Endothelial cell of coronary artery (primary cell): ENCODE measurements at places on chromosomes 3 and 15. TPM values are rescaled to one million over a fixed set of nuclear protein-coding genes. Genes with fewer than 3 reads are reported as not detected.

The DNAH12 gene
- under 0.01 and 0.09 TPM in 2 replicates for total RNA-seq

The CLDN11 gene
- 1.3 and 277 TPM in 2 replicates for total RNA-seq

The SLC9C1 gene
- 0.09 and 0.19 TPM in 2 replicates for total RNA-seq

The EXOG gene
- 12.3 and 12.9 TPM in 2 replicates for total RNA-seq

The CD96 gene
- total RNA-seq, result not detected in 2 replicates

The GABRA5 gene
- total RNA-seq, result not detected in 2 replicates

The GNAT1 gene
- total RNA-seq, result 0.54 TPM in 1 of 2 replicates, not detected in the other
